ENCODE measurements at places on chromosomes 2 and 18.

GRCh38 chr2:96092951-96093350, 23.4 kb downstream of the ADRA2B start:
- DNase-seq, result no peak

GRCh38 chr2:176885661-176886060, 326.9 kb upstream of the HNRNPA3 start:
- DNase-seq, result no peak

DNA sequence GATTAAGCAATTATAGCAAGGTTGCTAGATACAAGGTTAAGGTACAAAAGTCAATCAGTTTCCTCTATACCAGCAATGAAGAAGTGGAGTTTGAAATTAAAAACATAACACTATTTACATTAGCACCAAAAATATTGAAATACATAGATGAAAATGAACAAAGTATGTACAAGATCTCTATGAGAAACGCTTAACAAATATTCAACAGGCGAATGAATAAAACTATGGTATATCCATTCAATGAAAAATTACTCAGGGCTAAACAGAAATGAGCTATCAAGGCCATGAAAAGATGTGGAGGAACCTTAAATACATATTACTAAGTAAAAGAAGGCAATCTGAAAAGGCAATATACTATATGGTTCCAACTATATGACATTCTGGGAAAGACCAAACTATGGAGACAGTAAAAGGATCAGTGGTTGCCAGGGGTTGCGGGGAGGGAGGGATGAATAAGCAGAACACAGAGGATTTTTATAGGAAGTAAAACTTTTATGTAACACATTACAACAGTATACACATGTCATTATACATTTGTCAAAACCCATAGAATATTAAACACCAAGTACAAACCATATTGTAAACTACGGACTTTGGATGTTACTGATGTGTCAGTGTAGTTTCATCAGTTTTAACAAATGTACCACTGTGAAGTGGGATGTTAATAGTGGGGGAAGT, 62.1 kb downstream of the RMDN2 start:
- DNase-seq, result no peak

DNA sequence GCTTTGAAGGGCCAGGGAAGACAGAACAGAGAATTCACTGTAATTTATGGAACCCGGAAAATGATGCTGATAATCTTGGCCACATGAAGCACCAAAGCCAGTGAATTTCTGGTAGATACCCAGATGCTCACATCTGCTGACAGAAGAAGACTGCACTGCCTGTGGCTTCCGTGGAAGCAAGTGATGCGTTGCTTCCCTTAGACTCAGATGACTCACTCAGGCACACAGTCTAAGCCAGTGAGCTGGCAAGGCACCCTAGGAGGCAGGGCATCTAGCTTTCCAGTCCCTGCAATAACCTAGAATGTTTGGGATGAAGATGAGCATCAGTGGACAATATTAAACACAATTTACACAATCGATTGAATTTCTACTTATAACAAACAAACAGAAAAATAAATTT, 284.7 kb downstream of the CMPK2 start:
- no peak for DNase-seq

DNA sequence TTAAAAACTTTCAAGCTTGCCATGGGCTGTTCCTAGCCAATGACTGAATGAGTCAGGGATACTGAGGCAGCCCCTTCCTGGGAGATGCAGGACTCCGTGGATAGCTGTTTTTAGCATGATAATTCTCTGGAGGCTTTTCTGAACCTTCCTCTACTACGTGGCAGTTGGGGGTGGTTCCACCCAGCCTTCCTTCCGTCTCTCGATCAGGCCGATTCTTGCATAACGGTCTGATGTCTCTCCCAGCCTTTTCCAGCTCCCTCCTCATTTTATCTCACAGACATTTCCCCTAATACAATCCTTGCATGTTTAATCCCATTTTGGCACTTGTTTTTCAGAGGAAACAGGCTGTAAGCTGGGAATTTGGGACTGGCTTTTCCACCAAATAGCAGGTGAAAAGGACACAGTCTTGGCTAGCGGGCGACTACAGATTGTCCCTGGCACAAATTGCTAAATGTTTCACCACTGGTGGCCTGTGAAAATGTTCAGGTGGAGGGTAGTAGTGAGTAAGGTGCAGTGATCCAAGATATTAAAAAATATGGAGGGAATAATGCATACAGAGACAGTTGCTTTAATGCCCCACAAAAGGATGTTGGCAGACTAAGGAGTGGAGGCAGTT, 21.0 kb upstream of the CTLA4 start:
- DNase-seq, result no peak

GRCh38 chr2:215981115-215981514, 32.2 kb downstream of the MREG start:
- DNase-seq, result no peak

DNA sequence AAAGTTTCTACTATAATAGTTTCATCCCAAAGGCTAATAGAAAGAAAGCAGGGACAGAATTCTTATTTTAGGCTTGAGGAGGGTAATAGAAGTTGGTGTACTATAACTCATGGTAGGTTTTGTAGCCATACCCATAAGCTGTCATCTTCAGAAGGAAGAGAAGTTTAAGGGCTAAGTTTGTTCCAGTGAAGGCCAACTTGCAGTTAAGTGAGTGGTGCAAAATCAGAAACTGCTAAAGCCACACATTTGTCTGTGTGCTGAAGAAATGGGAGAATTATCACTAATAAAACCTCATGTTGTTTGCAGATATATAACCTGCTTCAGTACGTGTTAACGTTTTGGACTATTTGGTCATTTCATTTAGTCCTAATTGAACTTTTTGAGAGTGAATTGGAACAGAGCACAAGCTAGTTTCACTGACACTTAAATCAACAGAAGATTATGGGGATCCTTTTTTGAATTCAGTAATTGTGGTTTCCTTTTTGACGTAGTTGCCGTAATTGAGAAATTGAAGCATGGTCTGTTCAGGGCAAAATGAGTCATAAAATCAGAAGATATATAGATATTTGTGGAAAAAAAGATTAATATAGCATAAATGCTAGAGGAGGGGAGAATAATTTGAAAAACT, 69.1 kb downstream of the PHLPP1 start:
- no peak for DNase-seq

DNA sequence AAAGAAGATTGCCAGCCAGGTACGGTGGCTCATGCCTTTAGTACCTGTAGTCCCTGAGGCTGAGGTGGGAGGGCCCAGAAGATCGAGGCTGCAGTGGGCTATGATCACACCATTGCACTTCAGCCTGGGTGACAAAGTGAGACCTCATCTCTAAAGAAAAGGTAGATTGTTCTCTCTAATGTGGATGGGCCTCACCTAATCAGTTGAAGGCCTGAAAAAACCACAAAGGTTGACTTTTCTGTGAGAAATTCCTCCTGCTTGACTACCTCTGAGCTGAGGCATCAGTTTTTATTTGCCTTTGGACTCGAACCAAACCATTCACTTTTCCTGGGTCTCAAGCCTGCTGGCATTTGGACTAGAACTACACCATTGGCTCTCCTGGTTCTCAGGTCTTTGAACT, 142.1 kb upstream of the CYP26B1 start:
- DNase-seq, result no peak

DNA sequence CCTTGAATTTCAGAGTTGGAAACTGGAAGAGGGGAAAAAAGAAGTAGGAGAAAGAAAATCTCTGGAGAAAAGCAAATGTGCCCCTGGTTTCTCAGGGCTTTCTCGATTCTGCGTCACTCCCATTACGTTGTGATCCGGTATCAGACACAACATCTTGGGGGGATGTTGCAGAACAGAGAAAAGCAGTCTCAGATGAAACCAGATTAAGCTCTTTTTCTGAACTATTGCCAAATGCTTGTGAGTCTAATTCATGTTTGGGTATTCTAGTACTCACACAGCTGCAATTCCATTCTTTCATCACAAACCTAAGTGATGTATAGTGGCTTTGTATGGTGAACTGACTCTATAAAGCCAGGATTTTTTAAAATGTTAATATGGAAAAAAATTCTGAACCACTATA, 233.2 kb downstream of the TCF4 start:
- no peak for DNase-seq

DNA sequence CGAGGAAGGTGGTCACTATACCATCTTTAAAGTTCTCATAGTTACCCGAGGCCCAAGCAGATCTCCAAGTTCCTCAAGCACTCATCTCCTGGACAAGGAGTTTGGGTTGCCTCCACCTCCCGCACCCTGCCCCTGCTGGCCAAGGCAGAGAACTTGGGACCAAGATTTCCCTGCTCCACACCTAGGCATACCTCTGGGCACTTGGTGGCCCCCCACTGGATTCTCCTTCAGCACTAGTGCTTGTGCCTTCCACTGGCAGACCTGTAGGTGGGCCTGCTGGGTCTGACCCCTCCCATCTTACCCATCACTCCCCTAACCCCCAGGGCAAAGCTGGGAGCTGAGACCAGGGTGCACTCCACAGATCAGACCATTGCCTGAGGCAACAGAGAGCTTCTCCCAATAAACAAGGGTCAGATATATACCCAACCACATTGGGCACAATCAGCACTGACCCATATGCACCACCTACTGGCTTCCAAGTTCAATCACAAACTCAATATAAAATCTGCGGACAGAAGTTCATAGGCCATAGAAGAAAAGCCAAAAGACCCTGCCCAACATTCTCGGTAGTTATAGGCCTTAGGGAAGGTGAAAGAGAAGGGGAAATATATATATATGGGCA, 244.2 kb downstream of the EXOC6B start:
- no peak for DNase-seq

DNA sequence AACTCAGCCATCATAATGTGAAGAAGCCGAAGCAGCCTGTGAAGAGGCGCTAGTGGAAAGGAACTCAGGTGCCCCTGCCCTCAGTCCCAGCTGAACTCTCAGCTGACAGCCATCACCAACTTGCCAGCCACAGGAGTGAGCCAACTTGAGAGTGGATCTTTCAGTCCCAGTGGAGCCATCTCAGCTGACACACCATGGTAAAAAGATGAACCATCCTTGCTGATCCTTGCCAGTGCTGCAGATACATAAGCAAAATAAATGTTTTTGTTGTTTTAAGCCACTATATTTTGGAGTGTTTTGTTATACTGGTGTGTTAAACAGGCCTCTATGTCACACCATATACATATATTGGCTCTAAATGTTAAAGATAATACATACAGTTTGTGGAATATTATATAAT, 195.8 kb upstream of the SPRED2 start:
- no peak for DNase-seq

Measured in stimulated activated CD4-positive, alpha-beta T cell treated with anti-CD3 and anti-CD28 coated beads, TNF-alpha, amount 100 ng/mL, for 24 hours (primary cell).